ENCODE measurements at places on chromosomes 2 and 18. TPM values are rescaled to one million over a fixed set of nuclear protein-coding genes. Genes with fewer than 3 reads are reported as not detected.

GRCh38 chr2:105775809-105776559 is 31.3 kb downstream of the NCK2 start:
- no peak for DNase-seq

- DNase-seq: no peak
Observed at GRCh38 chr2:84320940-84321339, 138.1 kb downstream of the SUCLG1 start.

GRCh38 chr2:44770221-44771195 is 171.0 kb upstream of the SIX3 start:
- DNase-seq: peak; percentile 47

The FN1 gene
- 52.0 TPM for total RNA-seq

The SP140 gene
- not detected for total RNA-seq

GRCh38 chr2:77301441-77301840 is 220.7 kb downstream of the LRRTM4 start:
- DNase-seq: no peak

The FKBP1B gene
- 58.6 TPM for total RNA-seq

The EFEMP1 gene
- total RNA-seq: 25.5 TPM

The CYTIP gene
- 0.54 TPM for total RNA-seq

DNA sequence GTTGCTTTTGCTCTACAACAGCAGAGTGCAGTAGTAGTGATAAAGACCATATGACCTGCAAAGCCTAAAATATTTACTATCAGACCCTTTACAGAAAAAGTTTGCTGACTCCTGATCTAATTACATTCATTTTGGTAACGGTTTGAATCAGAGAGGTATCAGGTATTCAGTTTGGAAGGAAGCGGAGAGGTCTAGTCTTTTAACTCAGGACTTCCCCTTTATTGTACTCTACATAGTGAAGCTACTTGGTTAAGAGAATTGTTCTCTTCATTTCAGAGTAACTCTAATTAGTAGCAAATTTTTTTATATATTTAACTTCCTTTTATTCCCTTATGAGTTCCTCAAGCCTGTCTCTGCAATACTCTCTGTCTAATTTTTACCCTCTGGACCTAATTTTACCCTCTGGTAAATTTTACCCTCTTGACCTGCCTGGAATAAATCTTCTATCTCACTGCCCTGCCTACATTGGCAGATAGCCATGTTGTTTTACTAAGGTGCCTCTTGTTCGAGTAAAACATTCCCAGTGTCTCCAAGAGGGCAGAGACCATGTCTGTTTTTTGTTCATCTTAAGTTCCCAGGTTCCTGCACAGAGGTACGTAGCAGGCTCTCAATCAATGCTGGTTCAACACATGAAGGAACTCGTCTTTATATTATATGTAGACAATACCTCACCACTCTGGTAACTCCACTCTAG is 170.6 kb downstream of the DNAH6 start:
- DNase-seq: no peak

The TUBA3E gene
- not detected for total RNA-seq

The OTOS gene
- not detected for total RNA-seq

The RGPD4 gene
- 0.06 TPM for total RNA-seq

DNA sequence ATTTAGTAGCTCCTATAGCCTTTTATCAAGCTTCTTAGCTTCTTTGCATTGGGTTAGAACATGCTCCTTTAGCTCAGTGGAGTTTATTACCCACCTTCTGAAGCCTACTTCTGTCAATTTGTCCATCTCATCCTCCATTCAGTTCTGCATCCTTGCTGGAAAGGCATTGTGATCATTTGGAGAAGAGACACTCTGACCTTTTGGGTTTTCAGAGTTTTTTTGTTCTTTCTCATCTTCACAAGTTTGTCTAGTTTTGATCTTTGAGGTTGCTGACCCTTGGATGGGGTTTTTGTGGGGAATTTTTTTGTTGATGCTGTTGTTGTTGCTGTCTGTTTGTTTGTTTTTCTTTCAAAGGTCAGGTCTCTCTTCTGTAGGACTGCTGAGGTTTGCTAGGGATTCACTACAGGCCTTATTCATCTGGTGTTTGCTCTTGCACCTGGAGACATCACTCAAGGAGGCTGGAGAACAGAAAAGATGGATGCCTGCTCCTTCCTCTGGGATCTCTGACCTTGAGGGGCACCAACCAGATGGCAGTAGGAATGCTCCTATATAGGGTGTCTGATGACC is 13.9 kb upstream of the TANK start:
- no peak for DNase-seq

The RAB6C gene
- total RNA-seq: not detected

GRCh38 chr2:205188239-205189138 is 493.8 kb upstream of the NRP2 start:
- DNase-seq: peak; percentile 52

GRCh38 chr2:205681401-205682238 is 681 bp upstream of the NRP2 start:
- DNase-seq: peak; percentile 73

The ST8SIA5 gene
- total RNA-seq: 0.04 TPM

The DPP4 gene
- 0.49 TPM for total RNA-seq

GRCh38 chr2:39845460-39846146 is 66.5 kb upstream of the THUMPD2 start:
- no peak for DNase-seq

The PCARE gene
- total RNA-seq: not detected

GRCh38 chr2:201308914-201309313 is 48.2 kb downstream of the FLACC1 start:
- no peak for DNase-seq

DNA sequence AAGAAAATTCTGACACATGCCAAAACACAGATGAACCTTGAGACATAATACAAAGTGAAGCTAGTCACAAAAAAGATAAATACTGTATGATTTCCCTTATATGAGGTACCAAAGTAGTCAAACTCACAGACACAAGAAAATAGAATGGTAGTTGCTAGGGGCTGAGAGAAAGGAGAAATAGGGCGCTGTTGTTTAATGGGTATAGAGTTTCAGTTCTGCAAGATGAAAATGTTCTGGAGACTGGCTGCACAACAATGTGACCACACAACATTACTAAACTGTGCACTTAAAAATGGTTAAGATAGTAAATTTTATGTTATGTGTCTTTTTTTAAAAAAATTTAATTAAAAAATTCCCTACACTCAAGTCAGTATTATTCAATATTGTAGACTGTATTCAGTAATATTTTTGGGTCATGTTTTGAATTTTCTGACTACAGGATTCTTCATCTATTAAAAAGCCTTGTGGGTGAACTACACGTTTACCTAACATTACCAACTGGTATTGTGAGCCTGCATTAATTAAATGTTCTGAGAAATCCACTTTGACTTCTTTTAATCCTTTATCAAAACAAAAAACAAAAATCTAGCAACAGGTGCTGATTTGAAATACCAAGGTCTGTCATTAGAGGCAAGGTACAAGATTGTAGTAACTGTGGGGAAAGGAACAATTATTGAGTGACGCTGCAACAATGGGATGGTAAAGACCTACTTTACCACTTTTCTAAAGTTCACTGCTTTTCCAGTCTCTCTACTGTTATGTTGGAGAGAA is 140.8 kb upstream of the ZFP36L2 start:
- no peak for DNase-seq

- no peak for DNase-seq
Observed at GRCh38 chr2:153106802-153107477, 371.6 kb downstream of the RPRM start.

- peak; percentile 45 for DNase-seq
Observed at GRCh38 chr2:8475349-8476031, 206.4 kb upstream of the ID2 start.

The NYAP2 gene
- 0.07 TPM for total RNA-seq

The C2orf80 gene
- not detected for total RNA-seq

GRCh38 chr2:86307431-86307830 is 30.0 kb downstream of the REEP1 start:
- no peak for DNase-seq

GRCh38 chr2:8574196-8575037 is 107.4 kb upstream of the ID2 start:
- DNase-seq: no peak

GRCh38 chr2:106106622-106107508 is 87.2 kb downstream of the UXS1 start:
- DNase-seq: no peak

The GPR39 gene
- total RNA-seq: 1.4 TPM

- no peak for DNase-seq
Observed at GRCh38 chr2:231667496-231667895, 40.8 kb upstream of the PTMA start.

DNA sequence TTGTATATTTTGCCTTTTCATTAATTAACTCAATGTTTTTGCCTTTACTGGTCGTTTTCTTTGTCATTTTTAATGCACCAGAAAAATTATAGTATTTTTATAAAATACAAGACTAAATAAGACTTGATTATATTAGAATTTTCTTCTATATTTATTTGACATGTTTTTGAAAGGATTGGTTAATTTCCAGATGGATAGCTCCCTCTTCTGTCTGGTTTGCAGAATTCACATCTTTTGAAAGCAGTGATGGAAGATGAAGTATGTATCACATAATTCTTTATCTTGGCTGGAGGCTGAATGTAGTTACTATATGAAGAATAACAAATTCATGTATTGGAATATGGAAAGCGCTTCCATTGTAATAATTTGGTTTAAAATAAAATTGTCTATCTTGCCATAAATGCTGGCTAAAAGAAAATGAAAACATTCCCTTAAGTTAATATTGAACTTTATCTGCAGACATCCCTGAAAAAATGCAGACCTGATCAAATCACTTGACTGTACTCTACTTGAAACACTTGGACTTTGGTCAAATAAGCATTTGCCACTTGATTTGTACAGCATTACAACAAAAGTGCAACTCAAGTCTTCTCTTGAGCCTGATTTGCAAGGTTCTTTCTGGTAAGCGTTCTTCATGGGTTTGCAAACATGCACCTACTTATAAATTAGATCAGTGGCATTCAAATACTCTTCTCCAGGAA is 86.3 kb upstream of the EFEMP1 start:
- DNase-seq: peak; percentile 23

The ZNF512 gene
- total RNA-seq: 96.1 TPM

The CDK15 gene
- not detected for total RNA-seq

GRCh38 chr2:46096260-46096659 is 200.9 kb upstream of the EPAS1 start:
- DNase-seq: no peak

DNA sequence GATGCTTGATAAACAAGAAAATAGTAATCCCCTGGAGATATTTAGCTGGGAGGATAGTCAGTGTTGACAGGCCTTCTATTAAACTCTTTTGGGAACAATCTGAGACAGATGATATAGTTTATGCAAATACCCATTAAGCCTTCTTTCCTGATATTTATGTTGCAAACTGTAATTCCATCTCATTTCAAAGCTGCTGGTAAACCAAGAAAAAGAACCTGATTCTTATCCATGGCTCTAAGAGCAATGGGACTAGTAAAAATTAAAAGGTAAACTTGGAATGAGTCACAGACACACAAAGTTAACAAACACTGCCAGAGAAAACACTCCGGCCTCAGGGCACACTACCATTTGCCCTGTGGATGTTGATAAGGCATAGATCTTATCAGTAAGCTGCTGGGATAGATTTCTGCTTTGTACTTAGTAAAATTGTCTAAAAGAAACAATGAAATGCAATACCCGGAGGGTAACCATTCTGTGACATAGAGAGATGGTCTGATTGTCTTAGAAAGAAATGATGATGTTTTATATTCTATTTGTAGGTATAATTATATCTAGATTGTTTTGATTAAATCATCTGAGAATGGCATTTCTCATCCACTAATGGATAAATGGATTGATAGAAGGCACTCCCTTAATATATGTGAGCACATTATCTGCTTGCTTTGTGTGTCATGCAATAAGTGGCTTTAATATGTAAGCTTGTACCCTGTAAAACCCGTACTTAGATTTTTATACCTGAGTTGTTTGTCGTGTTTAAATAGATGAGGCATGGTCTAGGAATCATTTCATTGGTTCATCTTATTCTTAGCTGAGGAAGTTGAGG is 13.2 kb downstream of the GALR1 start:
- no peak for DNase-seq
